Body of pancreas (tissue), 4 donors: ENCODE measurements at places on chromosomes 1 and 21. TPM values are rescaled to one million over a fixed set of nuclear protein-coding genes. Genes with fewer than 3 reads are reported as not detected.
A peak's percentile ranks its signal among the peaks of the same experiment; 100 is the strongest.

DNA sequence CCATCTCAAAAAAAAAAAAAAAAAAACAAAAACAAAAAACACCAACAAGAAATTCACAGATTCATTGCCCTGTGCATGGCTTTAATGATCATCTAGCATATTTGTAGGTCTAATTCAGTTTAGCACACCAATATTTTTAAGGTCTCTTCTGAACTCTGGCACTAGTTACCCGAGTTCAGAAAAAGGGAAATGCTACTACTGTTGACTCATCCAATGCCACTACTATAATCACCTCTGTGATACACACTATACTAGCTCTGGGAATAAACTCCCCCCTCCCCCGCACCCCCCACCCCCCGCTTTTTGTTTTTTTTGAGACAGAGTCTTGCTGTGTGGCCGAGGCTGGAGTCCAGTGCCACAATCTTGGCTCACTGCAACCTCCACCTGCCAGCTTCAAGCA lies 55.6 kb downstream of the FBXO42 start:
- DNase-seq: no peak

DNA sequence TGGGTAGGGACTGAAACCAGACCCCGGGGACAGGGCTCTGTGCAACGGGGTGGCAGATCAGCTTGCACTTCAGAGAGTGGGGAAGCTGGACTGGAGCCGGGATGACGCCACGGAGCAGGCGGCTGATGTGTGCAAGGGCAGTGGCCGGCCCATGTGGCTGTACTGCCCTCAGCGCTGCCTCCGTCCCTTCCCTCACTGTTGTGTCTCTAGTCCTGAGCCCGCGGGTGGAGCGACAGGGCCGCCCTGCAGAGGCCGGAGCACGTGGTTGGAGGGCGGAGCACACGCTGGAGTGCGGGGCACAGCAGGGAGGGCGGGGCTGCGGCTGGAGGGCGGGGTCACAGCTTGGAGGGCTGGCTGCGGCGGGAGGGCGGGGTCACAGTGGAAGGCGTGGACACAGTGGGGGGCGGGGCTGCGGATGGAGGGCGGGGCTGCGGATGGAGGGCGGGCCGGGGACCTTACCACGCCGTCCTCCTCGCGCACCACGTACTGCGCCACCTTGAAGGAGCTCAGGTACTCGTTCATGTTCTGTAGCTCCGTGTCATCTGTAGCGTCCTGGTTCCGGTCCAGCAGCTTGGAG lies 52.4 kb downstream of the CHD5 start:
- DNase-seq: peak; percentile 77

Gene C4BPA
- 23.1 TPM for total RNA-seq

DNA sequence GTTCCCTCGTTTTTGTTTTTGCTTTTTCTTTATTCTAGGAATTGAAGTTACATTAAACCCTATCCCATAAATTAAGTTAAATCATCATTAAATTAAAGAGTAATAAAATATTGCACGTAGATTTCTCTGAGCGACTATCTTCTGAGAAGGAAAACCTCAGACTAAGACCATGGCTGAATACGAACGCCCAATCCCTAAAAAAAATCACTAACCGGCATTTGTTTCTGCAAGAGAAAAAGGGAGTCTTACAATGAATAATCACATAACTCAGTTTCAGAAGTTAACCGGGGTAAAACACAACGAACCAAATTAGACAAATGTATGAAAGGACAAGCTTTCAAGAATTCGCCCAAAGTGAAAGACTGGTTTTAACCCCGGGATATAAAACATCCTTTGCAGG lies 1.3 kb downstream of the PIK3R3 start:
- no peak for DNase-seq

DNA sequence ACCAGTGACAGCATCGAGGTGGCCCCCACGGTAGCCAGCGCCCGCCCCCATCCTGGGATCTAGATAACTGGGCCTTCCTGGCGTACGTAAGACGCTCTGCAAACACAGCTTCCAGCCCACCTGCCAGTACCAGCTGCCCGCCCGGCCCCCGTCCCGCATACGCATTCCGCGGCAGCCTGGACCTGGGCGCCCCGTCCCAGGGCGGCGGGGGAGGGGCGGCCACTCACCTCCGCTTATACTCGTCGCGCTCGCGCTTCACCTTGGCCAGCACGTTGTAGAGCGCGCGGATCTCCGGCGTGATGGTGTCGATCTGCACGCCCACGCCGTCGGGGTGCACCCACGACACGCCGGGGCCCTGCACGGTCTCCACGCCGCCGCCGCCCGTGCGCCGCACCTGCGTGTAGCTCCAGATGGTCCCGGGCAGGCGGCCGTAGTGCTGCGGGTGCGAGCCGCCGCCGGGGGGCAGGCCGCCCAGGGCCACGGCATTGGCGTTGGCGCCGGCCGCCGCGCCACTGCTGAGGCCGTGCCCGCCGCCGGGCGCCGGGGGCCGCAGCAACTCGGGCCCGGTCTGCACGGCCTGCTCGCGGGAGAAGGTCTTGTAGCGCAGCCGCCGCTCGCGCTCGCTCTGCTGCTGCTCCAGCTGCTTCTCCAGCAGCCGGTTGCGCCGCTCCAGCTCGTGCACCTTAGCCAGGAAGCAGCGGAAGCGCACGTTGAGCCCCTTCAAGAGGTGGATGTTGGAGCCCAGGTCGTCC lies 859 bp downstream of the IFFO2 start:
- DNase-seq: peak; percentile 64

GRCh38 chr1:93023281-93023680 lies 55.8 kb upstream of the MTF2 start:
- no peak for DNase-seq
